Stimulated activated CD4-positive, alpha-beta T cell treated with anti-CD3 and anti-CD28 coated beads, Interleukin-1b, Interleukin-23, amount 100 ng/mL, for 48 hours (primary cell): ENCODE measurements at places on chromosomes 16 and 17.

- peak; percentile 22 for DNase-seq
Measured at GRCh38 chr17:82302568-82302963, 14.8 kb downstream of the CD7 start.

DNA sequence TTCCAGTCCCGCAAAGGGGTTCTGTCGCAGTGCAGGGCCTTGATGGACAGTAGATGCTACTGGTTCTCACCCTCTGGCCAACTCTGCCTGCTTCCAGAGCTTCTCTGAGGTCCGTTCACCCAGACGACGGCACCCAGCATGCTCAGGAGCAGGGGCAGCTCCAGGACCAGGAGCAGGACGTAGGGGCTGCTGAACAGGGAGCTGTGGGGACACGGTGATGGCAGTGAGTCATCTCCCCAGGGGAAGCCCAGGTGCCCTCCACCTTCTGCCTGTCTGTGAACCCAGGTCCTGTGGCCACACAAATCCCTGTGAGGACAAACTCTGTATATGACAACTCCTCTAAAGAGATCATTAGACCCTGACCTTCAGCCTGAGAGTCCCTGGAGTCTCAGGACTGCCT, 3.4 kb upstream of the CD300C start:
- DNase-seq = no peak

GRCh38 chr16:83792391-83792790, 15.4 kb upstream of the HSBP1 start:
- no peak for DNase-seq

DNA sequence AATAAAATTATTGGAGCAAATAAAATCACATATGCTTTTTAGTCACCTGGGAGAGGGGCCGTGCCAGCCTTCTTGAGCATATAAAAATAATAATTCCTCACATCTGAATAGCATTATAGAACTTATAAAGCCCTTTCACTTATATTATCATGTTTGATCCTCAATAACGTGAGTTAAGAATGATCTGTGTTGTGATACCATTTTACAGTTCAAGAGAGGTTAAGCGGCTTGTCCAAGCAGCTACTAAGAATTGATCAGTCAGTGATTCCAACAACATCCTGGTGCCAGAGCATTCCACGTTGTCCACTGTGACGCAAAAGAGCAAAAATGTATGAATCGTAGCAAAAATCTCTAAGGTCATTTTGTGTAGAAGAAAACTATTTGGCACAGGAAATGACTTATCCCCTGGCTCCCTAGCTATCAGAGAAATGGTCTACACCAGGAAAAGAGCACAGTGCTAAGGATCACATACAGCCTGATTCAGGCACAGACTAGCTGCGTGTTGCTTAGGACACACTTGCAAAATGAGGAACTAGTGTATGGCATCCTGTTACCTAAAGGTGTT, 33.0 kb downstream of the ANKFN1 start:
- DNase-seq = no peak

- DNase-seq = no peak
Measured at GRCh38 chr17:57425903-57426880, 169.9 kb downstream of the MSI2 start.

DNA sequence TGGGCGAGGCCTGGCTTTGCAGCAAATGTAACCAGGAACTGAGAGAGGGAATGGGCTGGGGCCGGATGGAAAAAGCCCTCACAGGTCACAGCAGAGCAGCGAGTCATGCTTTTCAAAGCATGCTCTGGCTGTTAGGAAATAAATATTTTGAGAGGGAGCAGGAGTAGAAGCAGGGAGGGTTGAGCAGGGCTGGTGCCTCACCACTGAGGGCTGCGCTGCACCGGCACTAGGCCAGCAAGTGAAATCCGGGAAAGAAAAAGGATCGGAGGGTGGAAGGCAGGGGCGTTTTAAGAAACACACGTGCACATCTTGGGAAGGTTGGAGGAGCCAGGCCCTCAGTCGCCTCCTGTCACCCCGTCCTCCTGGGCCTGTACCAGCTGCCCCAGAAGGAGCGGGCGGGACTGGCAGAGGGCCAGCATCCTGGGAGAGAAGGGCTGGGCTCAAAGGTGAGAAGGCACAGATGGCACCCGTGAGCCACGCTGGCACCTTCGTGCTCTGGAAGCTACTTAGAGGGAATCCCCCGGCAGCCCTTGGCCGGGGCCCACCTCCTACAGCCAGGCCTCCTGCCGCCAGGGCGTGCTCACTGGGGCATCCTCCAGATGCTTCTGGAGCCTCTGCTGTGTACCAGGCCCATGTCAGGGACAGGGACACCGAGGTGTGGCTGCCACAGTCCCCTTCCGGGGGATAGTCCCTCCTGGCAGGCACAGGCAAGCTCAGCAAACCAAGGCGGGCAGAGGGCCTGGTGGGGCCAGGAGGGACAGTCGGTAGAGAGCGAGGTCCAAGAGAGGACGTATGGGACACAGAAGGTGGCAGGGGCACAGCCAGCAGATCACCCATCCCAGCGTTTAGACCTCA, 71.5 kb upstream of the PLCG2 start:
- no peak for DNase-seq
